Inflammatory macrophage treated with lipopolysaccharide for 4 hours (primary cell): ENCODE measurements at places on chromosomes 13 and 19.
A peak's percentile ranks its signal among the peaks of the same experiment; 100 is the strongest.

DNA sequence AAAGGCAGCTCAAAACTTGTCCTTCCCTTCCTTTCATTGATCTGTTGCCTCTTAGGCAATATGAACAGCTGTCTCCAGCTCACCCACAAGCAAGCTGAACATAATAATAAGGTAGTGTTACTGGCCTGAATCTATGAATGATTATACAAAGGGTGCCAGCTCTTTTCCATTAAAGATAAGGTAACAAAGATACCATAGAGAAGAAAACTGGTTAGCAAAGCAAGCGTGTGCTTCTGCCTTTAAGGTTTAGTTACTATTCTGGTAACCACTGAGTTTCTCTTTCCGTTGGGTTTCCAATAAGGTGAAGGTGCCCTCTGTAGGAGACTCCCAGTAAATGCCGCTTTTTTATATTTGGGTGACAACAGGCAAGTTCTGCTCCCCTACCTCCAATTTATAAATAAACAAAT lies 12.1 kb upstream of the DACH1 start:
- DNase-seq: peak; percentile 68

- DNase-seq: peak; percentile 78
Observed at GRCh38 chr19:33795370-33796163, 1.1 kb upstream of the KCTD15 start.

DNA sequence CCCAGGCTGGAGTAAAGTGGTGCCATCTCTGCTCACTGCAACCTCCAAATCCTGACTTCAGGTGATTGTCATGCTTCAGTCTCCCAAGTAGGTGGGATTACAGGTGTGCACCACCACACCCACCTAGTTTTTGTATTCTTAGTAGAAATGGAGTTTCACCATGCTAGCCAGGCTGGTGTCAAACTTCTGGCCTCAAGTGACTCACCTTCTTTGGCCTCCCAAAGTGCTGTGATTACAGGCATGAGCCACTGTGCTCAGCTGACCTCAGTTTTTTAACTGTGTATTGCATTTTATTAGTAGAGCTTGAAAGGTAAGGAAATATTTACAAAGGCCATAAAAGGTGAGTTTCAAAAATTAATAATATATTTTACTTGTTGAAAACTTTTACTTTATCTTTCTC lies 2.3 kb downstream of the ZNF726 start:
- DNase-seq: no peak

- peak; percentile 23 for DNase-seq
Observed at GRCh38 chr19:41064974-41065569, 23.2 kb upstream of the CYP2A13 start.

- DNase-seq: no peak
Observed at GRCh38 chr13:32587811-32588170, 1.5 kb downstream of the PDS5B start.
